Right lobe of liver (tissue), 6 donors: ENCODE measurements at places on chromosomes 1 and 21. TPM values are rescaled to one million over a fixed set of nuclear protein-coding genes. Genes with fewer than 3 reads are reported as not detected.
A peak's percentile ranks its signal among the peaks of the same experiment; 100 is the strongest.

- no peak for DNase-seq
Measured at GRCh38 chr1:58580186-58580585, 3.1 kb upstream of the TACSTD2 start.

GRCh38 chr1:247548769-247549182 lies at the start of gene GCSAML:
Gene GCSAML, plus strand, starts transcription at chr1:247549134. Its CDS starts 58 bp downstream, at chr1:247549192.
- no peak for DNase-seq

- no peak for DNase-seq
Measured at GRCh38 chr1:245464290-245464689, 309.5 kb downstream of the KIF26B start.

DNA sequence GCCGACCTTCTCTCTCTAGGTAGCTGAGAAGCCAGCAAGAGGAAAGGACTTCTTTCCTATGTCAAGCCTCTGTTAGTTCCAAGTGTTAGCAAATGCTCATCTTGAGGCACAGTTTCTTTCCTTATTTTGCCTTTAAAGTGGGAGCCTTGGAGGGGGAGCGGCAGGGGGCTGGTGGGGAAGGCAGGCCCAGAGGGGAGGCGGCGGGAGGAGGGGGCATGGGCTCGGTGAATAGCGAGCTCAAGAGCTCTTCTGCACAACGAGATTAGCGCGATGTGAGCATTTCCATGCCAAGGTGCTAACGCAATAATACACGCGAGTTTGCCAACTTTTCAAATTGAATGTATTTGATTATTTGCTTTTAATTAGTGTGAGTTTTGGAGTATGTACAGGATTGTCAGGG lies 372.6 kb downstream of the RPS6KC1 start:
- DNase-seq = no peak

DNA sequence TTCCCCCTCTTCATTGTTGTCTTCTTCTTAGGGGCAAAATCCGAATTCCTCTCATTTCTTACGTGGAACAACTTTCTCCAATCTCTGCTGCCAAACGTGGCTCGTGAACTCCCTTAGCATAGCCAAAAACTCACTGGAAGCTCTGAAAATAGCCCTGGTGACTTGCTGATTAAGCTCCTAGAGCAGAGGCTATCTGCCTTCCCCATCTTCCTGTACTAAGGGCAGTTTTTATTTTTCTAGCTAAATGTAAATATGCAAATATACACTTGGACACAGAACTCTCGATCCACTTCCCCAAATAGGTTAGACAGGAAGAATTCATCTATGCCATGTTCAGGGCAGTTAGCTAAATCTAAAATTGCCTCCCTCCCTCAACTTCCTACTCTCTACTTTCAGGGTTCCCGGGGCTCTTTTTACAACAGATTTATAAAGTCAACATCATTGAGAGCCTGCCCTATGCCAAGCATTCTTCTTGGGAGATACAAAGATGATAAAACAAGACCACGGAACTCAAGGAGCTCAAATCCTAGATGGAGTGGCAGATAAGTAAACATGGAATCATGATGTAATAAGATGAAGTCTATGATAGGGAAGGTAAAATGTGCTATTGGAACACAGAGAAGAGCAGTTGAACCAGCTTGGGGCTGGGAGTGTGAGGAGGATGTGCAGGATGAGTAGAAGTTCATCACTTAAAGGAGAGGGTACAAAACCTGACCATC lies 59.4 kb upstream of the FMOD start:
- DNase-seq = no peak

DNA sequence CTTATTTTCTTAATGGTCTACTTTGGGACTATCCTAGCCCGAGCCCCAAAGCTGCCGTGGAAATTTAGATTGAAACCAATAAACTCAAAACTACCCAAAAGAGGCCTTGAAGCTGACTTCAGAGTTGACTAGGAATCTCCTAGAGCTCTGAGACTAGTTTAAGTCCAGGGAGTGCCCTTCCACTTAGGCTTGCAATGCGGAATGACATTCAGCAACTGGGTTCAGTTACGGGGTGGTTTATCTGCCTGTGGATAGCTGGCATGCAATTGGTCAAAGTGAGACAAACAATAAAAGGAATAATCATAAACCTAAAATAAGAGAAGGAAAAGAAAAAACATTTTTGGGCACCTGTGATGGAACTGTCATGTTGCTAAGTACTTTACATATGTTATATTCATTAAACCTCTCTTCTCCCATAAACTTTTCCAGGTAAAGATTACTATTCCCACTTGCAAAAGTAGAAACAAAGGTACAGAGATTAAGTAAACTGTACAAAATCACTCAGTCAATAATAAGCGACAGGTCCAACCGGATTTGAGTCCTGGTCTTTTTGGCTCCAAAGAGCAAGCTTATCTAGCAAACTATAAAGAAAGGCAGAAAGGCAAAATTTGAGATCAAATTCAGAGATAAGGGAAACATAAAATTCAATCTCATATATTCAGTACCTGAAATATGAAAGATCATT lies 56.5 kb downstream of the GPATCH2 start:
- no peak for DNase-seq

- DNase-seq = peak; percentile 55
Measured at GRCh38 chr1:37477198-37477931, 3.0 kb downstream of the ZC3H12A start.

Gene ST6GALNAC5
- not detected for total RNA-seq

Gene OR2T2
- total RNA-seq = not detected

Gene SYT6
- total RNA-seq = not detected

Gene TFF3
- total RNA-seq = 0.88 TPM

Gene OR2G6
- total RNA-seq = not detected
